BJ (cell line): ENCODE measurements at places on chromosomes 7 and 10.

DNA sequence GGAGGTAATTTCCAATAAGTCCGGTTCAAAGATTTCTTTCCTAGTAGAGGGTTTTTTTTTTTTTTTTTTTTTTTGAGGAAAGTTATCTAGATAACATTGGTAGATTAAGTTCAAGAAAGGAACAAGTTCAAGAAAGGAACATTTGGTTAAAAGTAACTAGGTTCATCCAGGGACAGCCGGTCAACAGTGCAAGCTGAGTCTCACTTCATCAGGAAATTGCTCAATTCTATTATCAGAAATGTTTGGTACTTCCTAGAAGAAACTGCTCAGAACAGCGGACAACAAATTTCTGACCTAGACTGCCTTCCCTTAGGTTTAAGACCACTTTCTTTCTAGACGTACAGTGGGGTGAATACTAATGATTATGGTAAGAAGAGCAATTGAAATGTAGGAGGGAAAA is 3.7 kb upstream of the IL2RA start:
- no peak for DNase-seq

- no peak for DNase-seq
Observed at GRCh38 chr10:117830787-117831212, 215.9 kb downstream of the RAB11FIP2 start.

GRCh38 chr10:23063045-23063972 is 32.1 kb upstream of the MSRB2 start:
- DNase-seq = no peak

GRCh38 chr10:13820119-13820963 is 233.6 kb downstream of the PRPF18 start:
- DNase-seq = no peak

GRCh38 chr7:88363249-88363648 is 56.6 kb upstream of the STEAP4 start:
- DNase-seq = no peak

DNA sequence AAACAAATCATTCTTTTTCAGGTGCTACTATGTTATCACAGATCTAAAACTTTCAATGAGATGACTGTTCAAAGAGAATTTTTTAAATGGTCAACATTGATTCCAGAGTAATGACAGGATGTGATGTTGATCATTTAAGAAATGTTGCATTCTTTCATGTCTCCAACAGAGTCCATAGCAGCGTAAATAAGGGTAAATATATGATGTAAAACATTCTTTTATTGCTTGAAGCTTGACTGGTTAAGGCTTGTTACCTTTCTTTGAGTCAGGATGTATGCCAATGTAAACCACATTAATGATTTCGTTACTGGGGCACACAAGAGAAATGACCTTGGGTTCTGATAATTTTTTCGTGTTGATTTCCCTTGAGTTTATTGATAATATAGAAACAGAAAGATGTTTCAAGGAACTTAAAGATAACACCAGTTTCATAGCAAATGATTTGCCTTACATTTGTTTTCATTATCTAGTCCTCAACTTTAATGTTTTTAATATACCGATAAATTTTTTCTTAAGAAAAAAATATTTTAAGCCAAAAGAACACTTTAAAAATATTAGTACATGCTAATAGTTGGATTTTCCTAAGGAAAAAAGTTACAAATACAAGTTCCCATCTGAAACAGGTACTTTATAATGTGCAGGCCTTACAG is 3.5 kb downstream of the STK17A start:
- DNase-seq = peak; percentile 32

DNA sequence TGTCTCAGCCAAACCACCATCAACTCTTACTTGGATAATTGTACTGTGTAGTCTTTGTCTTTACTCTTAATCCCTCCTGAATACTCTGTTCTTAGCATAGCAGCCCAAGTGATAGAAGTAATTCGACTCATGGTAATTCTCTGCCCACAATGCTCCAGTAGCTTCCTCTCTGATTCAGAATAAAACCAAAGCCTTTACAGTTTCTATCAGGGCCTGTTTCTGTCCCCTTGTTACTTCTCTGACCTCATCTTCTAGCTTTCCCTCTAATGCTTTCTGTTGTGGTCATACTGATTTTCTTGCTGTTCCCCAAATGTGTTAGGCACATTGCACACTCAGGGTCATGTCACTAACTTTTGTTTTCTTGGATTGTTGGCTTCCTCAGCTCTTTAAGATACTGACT is 8.0 kb downstream of the ZNF518A start:
- DNase-seq = no peak

- DNase-seq = no peak
Observed at GRCh38 chr10:103153302-103154197, 39.5 kb downstream of the NT5C2 start.

DNA sequence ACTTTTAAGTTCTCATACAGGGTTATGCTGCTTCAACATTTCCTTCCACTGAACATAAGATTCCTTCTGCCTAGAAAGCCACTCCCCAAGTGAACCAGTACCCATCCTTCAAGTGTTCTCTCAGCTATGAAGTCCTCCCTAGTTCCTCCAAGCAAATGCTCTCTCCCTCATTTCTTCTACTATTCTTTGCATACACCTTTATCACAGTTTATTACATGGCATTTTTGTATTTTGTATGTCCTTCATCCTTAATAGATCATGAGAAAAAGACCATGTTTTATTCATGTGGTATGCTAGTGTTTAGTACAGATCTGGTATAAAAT is 1.9 kb downstream of the SYPL1 start:
- no peak for DNase-seq

DNA sequence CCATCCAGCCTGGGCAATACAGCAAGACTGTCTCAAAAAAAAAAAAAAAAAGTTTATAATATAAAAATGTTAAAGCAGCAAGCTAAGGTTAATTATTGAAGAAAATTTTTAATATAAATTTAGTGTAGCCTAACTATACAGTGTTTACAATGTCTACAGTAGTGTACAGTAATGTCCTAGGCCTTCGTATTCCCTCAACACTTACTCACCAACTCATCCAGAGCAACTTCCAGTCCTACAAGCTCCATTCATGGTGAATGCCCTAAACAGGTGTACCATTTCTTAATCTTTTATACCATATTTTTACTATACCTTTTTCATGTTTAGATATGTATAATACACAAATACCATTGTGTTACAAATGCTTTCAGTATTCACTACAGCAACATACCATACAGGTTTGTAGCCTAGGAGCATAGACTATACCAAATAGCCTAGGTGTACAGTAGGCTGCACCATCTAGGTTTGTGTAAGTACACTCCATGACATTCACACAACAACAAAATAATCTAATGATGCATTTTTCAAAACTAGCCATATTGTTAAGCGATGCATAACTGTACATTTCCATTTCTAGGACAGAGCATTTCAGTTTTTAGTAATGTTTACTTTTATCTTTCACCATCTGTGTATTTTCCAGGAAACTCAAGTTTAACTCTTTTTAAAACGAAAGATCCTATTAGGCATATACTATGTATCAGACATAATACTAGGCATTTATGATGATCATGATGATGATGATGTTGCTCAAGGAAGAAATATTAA is 43.3 kb downstream of the CNOT4 start:
- DNase-seq = no peak

GRCh38 chr10:19826712-19827111 is 10.5 kb downstream of the PLXDC2 start:
- no peak for DNase-seq

- DNase-seq = no peak
Observed at GRCh38 chr10:101839416-101840063, 4.1 kb downstream of the KCNIP2 start.

DNA sequence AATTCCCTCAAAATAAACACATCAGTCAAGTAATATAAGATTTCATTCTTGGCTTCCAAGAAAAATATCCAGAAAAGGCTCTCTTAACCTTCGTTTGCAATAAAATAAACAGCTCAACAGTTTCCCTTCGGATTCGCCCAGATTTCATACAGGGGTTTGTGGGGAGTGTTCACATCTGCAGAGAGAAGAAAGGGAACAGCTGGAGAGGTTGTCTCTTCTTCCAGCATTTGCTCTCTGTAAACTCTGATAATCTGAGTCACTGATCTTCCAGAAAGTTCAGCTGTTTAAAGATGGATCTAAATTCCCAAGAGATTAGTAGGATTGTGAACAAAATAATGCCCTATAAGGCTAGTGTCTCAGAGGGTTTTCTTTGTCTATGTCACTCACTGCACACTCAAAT is 277.9 kb downstream of the HPSE2 start:
- no peak for DNase-seq

GRCh38 chr10:49353026-49353894 is 42.6 kb downstream of the DRGX start:
- no peak for DNase-seq
